ENCODE measurements at places on chromosomes 4 and X.

GRCh38 chr4:128983771-128984485 is 109.4 kb downstream of the SCLT1 start:
- DNase-seq: no peak

- no peak for DNase-seq
Measured at GRCh38 chr4:174870311-174870710, 41.3 kb upstream of the GLRA3 start.

GRCh38 chr4:771464-771863 is 54.5 kb downstream of the CPLX1 start:
- no peak for DNase-seq

DNA sequence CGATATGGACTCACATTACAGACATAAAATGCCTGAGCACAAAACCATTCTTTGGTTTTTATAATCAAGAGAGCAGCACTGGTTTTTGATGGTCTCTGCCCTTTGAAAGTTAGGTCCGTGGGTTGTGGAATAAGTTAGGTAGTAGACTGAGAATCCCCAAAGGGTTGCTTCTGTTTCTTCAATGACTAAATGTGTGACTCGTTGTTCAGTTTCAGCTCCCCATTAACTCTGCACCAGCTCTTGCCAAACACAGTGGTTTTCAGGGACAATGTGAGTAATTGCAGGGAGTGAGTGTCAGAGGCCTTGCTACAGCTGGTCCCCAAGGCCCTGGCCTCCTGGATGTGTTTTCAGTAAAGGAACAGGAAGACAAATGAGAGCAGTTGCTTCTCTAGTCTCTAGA is 24.8 kb downstream of the SMIM20 start:
- peak; percentile 63 for DNase-seq

DNA sequence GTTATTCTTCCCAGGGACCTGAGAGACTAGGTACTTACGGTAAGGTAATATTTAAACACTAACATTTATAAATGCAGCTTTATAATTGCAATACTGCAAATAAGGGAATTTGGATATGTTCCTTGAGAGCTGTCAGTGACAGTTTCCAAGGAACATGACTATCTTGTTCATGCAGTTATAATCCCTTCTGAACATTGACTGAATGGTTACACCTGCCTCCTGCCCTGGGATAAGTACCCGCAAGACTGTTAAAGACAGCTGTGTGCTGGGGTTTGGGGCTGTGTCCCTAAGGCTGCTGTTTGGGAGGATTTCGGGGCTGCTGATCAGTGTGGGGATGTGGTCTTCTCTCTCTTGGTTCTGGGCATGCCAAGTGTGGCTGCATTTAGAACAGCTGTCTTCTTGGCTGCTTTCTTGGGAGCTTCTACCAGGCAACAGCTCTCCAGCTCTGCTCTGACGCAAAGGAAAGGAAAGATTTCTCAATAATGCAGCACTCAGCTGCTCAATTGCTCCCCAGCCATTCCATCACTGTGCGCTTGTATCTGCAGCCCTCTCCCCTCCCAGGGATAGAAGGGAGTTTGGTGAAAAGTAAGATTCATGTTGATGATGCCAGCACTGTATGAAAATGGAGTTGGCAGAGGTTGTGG is 298.8 kb upstream of the TAPT1 start:
- DNase-seq: no peak

DNA sequence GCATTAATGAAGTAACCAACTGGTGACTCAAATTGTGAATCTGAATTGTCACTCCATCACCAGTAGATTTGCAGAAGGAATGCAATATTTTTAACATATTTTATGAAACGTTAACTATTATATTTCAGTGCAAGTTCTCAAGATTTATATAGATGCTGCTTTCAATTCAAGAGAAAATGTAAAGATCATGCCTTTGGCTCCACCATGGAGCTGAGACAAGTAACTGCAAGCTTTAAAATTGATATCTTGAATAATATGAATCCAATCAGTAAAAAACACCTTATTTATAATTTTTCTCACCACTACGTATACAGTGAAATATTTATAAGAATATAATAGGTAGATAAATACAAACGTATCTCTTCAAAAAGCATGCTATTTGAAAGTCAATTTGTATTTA is 27.8 kb upstream of the GALNTL6 start:
- no peak for DNase-seq

DNA sequence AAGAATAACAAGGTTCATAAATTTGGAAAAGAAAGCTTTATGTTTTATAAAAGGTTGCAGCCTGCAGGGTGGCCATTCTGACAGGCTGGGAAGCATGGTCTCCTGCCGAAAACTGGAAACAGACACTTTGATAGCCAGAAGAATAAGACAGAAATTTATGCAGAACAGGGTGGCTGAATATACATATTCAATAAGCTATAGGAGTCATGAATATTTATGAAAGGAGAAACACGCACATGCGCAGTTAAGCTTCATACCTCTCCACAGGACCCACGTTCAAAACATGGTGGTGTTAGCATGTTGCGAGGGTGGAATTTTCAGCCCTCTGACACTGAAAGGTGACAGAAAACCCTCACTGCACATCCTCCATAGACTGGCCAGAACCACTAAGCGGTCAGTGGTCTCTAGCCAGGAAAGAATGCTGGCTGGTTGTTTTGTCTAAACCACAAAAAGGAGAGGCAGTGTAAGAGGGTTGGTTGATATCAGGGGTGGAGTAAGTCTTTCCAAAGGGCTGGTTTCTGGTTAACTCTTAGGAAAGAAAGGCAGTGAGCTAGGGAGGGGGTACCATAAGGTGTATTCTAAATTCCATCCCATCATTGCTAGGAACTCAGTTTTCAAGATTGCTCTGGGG is 58.2 kb downstream of the ANXA10 start:
- DNase-seq: no peak

- DNase-seq: no peak
Measured at GRCh38 chr4:176453079-176453478, 133.3 kb downstream of the SPCS3 start.

GRCh38 chrX:71184803-71185495 is 38.1 kb upstream of the GJB1 start:
- no peak for DNase-seq

DNA sequence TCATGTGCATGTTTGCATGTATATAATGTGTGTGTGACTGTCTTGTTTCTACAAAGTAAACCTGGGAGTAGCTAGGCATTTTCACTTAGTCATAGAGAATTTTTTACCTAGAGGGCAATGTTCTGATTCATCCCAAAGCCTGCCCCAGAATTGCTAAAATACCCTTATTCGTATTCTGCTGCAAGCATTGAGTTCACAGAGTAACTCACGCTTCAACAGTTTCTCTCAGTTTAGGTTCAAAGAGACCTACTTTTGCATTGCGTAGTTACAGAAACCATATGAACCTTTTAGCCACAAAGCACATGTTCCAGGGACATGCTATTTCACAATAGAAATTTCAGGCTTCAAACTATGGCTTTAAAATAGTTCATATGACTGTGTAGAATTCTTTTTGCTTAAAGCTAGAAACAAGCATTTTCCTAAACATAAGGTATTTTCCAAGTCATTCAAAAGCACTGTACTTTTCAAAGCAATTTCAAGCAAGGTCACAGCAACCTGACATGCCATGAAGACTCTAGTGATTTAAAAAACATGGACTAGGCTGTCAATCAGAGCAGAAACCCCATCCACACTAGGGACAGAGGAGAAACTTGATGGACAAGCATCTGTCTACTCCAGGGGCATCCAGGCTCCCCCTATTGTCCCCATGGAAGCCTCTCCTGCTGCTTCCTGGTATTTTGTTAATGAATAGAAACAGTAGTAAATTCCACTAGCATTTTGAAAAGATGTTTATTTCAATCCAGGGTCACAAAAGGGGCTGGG is 81.5 kb upstream of the MAPK10 start:
- DNase-seq: peak; percentile 28

DNA sequence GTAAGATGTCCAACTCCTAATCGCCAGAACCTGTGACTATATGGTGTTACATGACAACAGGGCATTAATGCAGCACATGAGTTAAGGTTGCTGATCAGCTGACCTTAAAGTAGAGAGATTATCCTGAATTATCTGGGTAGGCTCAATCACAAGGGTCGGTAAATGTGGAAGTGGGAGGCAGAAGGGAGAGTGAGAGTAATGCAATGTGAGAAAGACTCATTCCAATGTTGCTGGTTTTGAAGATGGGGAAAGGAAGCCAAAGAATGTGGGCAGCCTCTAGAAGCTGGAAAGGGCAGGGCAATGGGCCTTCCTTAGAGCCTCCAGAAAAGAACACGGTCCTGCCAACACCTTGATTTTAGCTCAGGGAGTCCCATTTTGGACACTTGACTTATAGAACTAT is 67.4 kb downstream of the STX18 start:
- DNase-seq: no peak

GRCh38 chr4:155889031-155889793 is 14.3 kb upstream of the TDO2 start:
- DNase-seq: no peak

DNA sequence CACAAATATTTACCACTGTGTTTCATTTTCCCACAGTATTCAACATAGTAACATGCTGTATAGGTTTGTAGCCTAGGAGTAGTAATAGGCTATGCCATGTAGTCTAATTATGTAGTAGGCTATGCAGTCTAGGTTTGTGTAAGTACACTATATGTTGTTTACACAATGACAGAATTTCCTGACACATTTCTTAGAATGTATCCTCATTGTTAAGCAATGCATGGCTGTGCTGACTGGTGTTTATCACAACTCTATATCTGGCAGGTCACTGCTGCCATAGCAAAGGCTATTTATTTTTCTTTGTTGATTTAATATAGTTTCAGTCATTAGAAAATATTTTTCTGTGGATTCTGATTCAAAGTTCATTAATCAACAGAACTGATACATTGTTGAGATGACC is 108.3 kb upstream of the TEX13A start:
- no peak for DNase-seq

DNA sequence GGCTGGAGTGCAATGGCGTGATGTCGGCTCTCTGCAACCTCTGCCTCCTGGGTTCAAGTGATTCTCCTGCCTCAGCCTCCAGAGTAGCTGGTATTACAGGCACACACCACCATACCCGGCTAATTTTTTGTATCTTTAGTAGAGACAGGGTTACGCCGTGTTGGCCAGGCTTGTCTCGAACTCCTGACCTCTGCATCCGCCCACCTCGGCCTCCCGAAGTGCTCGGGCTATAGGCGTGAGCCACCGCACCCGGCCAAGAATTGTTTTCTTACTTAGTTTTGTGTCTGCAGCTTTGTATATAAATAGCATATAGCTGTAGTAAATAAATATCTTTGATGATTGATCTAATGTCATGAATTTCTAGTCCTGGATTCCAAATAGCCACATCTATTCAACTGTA is 81.1 kb downstream of the IL1RAPL1 start:
- DNase-seq: no peak

DNA sequence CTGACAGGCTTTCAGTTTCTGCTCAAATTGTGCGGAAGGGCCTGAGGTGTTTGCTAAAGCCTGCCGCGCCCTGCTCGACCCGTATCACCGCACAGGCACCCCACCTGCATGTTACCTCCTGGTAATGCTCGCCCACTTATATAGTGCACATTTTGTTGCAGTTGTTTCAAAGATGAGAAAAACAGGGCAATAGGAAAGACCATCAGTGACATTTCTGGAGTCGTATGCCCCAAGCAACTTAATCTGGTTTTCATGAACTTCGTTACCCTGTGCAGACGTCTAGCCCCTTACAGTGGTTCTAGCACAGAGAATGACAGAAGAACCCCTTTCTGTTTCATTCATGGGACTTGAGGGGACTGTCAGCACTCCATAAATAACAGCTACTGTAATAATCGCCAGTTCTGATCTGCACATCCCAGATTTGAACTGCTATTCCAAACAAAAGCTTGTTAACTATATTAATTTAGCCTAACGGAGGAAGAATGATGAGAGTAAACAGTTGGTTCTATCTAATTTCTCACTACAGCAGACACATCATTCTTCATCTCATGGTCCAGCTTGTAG is 940 bp upstream of the DCTD start:
- no peak for DNase-seq

GRCh38 chr4:52091801-52092200 is 40.7 kb downstream of the SPATA18 start:
- DNase-seq: no peak

GRCh38 chrX:519741-520140 is 110.8 kb upstream of the SHOX start:
- no peak for DNase-seq

DNA sequence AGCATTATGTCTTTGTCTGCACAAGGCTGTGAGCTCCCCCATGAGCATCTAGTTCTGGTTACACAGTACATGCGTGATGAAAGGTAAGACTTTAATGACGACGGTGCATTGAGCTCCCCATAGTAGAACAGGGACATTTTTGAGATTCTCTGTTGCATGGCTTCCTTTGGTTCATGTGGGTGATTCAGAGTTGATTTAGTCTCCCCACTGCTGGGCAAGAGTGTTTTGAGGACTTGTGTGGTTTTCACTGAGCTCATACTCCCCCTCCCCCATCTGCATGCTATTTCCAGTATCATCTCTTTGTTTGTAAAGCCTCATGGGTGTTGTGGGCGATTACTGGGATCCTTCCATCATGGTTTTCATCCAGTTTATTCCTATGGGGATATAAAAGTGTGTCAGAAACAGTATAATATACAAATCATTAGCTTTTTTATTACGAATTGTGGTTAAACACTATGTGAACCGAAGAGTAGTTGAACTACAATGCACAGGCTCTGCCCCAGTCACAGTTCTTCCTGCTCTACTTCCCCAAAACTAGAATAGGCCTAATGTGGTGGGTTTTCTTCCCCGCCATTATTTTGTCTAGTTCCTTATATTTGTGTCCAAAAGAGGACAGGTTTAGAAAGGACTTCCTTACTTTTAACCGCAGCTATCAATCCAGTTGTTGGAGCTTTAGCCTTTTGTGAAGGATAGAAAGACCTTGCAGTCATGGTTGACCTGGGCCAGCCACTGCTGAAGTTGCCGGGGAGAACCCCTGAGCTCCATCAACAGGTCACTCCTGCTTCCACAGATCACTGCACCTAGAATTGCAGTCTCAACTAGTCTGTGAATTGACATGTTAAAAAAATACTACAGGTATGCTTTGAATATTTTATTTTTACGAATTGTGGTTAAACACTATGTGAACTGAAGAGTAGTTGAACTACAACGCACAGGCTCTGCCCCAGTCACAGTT is 30.4 kb downstream of the KIT start:
- no peak for DNase-seq

DNA sequence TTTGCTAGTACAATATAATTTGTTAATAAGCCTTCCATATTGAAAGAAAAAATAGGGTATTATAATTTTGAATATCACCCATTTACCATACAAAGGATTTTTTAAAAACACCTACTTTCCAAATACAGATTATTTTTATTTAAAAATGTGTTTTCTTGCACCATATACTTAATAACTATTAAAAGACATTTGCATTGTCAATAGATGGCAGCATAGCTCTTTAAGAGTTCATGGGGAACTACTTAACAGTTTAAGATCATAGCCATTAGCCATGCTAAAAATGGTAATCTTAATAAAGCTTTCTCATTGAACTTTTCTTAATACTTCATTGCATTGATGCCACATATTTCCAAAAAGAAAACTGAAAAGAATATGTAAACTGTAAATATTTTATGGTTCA is 1995.9 kb downstream of the C4orf33 start:
- DNase-seq: no peak

- no peak for DNase-seq
Measured at GRCh38 chr4:54723820-54724219, 66.1 kb downstream of the KIT start.

GRCh38 chr4:121720109-121720508 is 23.3 kb upstream of the ANXA5 start:
- DNase-seq: no peak
